ENCODE measurements at places on chromosomes 4 and X.

- no peak for DNase-seq
These were observed 1.4 kb downstream of the GRK4 start for GRCh38 chr4:2964706-2965258.

DNA sequence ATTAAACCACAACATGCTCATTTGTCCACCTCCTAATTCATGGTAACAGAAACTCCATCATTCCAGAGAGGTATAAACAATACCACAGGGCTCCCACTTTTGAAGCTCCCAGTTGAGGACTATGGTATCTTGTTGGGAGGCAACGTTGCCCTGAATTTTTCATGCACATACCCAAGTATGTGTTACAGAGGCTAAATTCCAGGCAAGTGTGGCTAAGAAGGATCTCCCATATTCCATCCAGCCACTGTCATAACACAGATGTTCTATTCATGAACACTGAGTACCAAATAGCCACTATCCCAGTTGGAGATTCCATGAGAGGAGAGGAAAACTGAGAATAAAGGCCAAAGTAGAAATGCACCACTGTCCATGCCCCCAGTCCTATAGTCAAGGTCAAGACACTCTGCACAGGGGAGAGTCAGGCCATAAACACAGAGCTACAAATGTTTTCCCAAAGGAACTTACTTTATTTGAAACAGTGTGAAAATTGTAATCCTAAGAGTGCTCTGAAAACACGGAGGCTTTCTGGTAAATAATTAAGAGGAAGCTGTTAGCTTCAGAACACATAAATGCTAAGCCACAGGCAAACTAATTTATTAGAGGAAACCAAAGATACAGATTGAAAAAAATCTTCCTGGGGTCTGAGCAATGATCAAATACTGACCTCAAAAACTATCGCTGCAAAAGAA lies 42.4 kb upstream of the TMPRSS11B start:
- no peak for DNase-seq

GRCh38 chrX:105209406-105209805 lies 11.1 kb downstream of the TEX13A start:
- no peak for DNase-seq

DNA sequence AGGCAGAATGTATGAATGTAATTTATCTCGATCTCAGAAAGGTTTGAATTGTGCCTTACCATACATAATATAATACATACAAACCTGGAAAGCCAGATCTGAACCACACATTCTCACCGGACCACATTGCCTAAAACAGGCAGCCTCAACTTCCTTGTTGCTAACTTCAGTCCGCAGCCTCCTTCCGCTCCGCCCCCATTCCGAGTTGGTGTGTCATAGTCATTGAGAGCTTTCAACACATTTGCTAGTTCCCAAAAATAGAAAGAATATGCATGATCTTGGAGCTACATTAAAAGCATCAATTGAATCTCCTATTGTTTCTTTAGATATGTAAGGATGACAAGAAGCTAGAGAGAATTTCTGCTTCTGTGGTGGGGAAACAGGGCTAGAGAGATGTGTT lies 127.2 kb downstream of the ARHGEF9 start:
- no peak for DNase-seq

Data from activated CD4-positive, alpha-beta T cell treated with anti-CD3 and anti-CD28 coated beads for 48 hours (primary cell).